ENCODE measurements at places on chromosomes 5 and 9. TPM values are rescaled to one million over a fixed set of nuclear protein-coding genes. Genes with fewer than 3 reads are reported as not detected.

DNA sequence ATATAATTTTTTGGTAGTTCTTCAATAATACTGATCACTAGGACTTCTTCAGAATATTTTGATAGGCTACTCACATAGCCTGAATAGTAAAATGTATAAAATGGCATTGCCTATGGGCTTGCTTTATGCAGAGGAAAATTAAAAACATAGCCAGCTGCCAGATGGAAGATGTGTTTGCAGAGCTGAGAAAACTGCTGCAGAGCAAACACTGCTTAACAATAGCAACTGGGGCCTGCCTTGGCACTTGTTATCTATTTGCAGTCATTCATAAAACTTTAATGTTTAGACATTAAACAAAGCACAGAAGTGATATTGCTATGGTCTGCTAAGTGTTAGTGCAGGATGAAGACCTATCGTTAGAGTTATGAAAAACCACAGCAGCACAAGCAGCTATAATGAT is 151.5 kb upstream of the SMC2 start:
- DNase-seq = no peak

DNA sequence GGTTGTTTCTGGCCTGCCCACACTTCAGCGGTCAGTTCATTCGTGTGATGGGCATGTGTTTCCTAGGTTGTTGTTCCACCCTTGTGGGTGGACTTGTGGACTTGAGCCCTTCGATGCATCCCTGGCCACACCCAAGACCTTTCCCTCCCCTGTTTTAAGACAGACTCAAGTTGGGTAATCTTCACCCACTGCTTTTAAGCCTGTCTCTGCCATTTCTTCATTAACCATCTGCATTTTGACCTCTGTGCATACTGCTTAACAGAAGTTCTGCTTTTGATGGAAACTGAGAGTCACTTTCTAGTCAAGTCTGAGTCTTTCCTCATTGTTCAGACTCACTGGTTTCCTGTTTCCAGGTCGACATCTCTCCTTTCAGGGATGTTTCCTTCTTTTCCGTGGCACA is 233.7 kb downstream of the ARHGEF28 start:
- no peak for DNase-seq

GRCh38 chr9:11135851-11136250 is 523.0 kb upstream of the PTPRD start:
- DNase-seq = no peak

- DNase-seq = no peak
Observed at GRCh38 chr9:103789686-103790085, 304.4 kb upstream of the SMC2 start.

- DNase-seq = no peak
Observed at GRCh38 chr9:110298043-110298605, 39.5 kb downstream of the TXNDC8 start.

GRCh38 chr5:102911973-102912372 is 156.9 kb downstream of the PAM start:
- DNase-seq = peak; percentile 42

- DNase-seq = no peak
Observed at GRCh38 chr5:126994485-126994884, 35.9 kb downstream of the MARCHF3 start.

DNA sequence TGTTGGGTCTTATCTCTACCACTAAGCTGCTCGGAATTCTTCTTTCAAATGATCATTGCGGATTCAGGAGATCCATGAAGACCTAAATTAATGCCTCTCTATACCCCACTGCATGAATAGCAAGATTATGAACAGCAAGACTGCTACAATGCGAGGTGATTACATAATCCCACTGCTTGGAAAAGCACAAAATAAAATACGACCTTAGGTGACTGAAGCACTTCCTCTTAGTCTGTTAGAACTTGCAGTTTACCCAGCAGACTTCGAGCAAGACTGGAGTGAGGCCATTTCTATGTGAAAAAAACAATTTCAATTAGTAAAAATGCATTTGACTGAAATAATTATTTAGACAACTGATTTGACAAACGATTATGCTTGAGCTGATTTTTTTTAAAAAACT is 59.8 kb downstream of the SH3RF2 start:
- no peak for DNase-seq

DNA sequence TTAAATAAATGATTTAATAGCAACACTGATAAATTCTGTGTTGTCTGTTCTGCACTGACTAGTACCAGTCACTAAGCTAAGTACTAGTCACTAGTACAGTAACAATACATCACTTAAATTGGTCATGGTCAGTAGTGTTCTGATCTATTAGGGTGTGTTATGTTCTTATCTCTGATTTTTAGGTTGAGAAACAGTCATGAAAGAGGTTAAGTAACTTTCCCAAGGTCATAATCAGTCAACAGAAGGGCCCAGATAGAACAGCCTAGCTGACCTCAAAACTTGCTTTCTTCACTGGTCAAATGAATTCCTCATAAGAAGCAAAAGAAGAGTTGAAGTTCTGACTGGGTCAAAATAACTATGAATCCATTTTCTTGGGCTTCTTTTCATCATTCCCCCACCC is 1492.7 kb downstream of the MAT2B start:
- DNase-seq = no peak

DNA sequence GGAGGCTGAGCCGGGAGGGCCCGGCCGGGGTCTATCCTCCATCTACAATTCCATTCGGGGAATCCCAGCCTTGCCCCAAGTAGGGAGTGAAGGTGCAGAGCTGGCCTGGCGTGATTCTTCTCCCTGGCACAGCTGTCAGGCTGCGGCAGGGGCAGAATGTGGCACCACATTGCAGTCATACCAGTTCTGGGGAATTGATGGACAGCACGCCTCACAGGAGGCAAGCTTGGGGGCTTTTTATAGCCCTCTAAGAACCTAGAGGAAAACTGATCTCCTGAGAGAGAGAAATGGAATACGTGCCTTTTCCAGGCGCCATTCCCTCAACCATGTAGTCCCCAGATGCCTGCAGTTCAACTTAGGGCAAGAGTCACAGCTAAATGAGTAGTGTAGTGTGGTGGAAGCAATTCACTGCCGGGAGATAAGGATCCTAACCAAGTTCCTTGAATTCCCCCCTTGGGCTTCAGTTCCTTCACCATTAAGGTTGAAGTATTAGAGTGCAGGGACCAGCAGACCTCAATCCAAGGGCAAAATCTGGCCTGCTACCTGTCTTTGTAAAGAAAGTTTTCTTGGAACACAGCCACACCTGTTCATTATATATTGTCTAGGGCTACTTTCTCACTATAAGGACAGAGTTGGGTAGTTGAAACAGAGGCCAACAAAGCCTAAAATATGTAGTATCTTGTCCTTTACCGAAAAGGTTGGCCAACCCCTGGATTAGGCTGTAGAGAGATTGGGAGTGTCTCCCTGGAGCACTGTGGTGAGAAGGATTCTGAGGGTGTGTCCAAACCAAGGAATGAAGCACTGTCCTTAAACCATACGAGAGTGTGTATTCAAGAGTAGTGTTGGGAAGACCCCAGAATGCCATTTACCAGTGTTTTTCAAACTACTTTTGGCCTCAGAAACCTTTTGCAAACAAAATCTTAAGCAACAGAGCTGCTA is 10.6 kb downstream of the AFAP1L1 start:
- DNase-seq = no peak

- no peak for DNase-seq
Observed at GRCh38 chr9:35911690-35912089, 2.4 kb downstream of the SPAAR start.

DNA sequence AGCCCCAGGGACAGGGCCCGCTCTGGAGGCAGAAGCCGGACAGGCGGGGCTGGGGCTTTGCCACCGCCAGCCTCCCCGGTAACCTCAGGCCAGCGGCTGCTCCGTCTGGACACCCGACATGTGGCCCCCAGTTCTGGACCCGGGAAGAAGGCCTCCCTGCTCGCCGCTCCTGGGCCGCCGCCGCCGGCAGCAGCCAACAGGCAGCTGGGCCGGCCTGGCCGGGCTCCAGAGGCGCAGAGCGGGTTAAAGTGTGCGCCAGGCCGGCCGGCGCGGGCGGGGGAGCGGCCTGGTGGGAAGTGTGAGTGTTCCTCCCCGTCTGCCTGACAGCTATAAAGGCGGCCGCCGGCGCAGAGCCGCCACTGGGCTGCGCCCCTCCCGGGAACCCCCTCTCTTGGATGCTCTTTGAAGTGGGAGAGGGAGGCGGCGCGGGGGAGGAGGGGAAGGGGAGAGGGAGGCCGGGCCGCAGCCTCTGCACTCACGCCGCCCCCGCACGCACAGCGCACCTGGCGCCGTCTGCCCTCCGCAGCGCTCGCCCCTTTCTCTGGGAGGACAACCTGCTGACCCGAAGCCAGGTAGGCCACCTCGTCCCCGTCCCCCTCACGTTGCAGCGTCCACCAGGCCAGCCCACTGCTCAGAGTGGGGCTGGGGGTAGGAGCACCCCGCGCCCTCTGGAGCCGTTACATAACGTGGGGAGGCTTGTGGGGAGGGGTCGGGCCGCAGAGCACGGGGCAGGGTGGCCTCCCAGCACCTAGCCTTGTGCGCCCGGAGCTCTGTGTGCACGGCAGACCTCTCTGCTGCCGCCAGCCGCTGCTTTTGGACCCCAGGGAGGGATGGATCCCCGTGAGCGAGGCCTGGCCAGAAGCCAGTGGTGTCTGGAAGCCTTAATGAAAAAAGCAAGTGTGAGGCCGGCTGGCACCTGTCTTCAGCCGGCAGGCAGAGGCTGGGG is at the start of gene ADAMTSL2:
Gene ADAMTSL2, plus strand, starts transcription at position 359 of the 946 bp plus-strand sequence. CDS start 2,009 bp downstream, outside the sequence.
- DNase-seq = peak; percentile 73

- no peak for DNase-seq
Observed at GRCh38 chr5:65229841-65230240, 251.9 kb downstream of the ADAMTS6 start.

GRCh38 chr5:159319363-159319762 is 10.9 kb downstream of the IL12B start:
- DNase-seq = no peak

DNA sequence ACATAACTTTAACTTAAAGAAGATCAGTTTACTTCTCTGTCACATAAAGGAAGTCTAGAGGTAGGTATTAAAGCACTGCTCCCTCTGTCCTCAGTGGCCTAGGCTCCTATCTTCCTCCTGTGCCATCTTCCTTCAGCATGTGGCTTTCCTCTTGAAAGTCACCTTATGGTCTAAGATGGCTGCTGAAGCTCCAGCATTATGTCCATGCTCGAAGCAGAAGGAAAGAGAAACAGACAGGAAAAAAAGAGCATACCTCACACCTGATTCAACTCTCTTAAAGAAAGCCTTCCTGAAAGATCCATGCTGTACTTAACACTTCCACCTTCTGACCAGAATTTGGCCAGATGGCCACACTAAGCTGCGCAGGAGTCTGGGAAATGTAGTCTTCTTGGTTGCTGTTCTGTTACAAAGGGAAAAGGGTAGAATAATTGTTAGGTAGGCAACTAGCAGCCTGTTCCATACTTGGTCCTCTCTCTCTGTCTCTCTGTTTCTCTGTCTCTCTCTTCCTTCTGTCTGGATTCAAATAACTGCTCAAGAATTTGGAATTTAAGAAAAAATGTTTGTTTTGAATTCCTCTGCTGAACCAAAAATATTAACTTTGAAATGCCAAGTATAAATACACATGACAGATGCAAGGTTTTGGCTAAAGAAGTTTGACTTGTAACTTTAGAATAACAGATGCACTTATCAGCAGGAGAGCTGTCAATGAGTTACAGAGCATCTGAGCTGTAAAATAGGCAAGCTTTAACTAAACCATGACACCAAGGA is 16.0 kb downstream of the TMEM174 start:
- peak; percentile 7 for DNase-seq

DNA sequence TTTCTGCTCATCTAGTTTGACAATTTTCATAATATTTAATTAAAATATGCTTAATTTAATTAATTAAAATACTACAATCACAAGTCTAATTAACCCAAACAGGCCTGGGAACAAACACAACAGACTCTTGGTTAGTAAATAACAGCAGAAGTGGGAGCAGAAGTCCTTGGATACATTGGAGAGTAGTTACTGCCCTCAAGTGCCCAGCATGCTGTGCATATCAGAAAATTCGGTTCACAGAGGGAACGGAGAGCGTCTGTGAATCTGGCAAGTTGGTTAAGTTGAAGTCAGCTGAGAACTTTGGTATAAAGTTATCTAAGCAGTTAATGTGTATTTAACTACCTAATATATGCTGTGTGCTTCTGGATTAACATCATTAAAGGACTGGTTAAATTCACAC is 87.0 kb upstream of the ATG10 start:
- DNase-seq = peak; percentile 54

- peak; percentile 26 for DNase-seq
Observed at GRCh38 chr9:98142925-98143481, 24.0 kb upstream of the TRIM14 start.

DNA sequence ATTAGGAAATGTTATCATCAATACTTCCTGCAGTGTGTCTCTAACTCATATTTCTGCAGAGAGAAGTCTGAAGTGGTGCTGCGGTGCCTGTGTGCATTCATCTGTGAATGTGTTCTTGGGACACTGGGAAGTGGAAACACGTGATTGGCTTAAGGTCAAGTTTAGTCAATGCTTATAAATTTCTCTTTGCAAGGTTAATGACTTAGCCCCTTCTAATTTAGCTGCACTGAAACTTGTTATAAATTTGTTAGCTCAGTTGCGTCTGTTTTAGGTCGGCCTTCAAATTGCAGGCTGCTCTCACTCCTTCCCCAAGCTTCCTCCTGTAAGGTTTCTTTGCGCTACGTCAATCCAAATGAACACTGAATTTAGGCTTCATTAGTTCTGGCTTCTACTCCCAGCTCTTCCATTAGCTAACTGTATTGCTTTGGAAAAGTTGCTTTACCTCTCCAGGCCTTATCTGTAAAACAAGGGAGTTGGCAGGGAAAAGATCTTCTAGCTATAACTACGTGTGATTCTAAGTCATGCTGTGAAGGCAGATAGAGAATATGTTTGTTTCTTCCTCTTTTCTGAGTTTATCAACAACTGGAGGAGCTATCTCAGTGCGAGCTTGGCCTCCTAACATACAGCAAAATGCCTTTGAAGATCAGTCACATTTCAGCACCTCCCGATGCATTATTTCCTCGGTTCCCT is 341.8 kb downstream of the NFIB start:
- DNase-seq = no peak

GRCh38 chr5:1728846-1729245 is 70.8 kb downstream of the MRPL36 start:
- DNase-seq = no peak

GRCh38 chr9:20139763-20140290 is 351.0 kb upstream of the SLC24A2 start:
- no peak for DNase-seq

The PCDHA13 gene
- 0.86 TPM for total RNA-seq

The SLC34A3 gene
- total RNA-seq = not detected

The TRPM6 gene
- total RNA-seq = not detected

The PRDM9 gene
- total RNA-seq = not detected

The RNF145 gene
- total RNA-seq = 68.6 TPM

The RAB24 gene
- total RNA-seq = 25.1 TPM

The CA9 gene
- total RNA-seq = not detected

The RANBP3L gene
- not detected for total RNA-seq

The TERT gene
- total RNA-seq = 1.5 TPM

The GDF9 gene
- total RNA-seq = 1.3 TPM

The LVRN gene
- total RNA-seq = not detected

The LHX2 gene
- total RNA-seq = 31.6 TPM

The PCBD2 gene
- 4.0 TPM for total RNA-seq

All from G401 (cell line).